ENCODE measurements at places on chromosomes 7 and 10.

DNA sequence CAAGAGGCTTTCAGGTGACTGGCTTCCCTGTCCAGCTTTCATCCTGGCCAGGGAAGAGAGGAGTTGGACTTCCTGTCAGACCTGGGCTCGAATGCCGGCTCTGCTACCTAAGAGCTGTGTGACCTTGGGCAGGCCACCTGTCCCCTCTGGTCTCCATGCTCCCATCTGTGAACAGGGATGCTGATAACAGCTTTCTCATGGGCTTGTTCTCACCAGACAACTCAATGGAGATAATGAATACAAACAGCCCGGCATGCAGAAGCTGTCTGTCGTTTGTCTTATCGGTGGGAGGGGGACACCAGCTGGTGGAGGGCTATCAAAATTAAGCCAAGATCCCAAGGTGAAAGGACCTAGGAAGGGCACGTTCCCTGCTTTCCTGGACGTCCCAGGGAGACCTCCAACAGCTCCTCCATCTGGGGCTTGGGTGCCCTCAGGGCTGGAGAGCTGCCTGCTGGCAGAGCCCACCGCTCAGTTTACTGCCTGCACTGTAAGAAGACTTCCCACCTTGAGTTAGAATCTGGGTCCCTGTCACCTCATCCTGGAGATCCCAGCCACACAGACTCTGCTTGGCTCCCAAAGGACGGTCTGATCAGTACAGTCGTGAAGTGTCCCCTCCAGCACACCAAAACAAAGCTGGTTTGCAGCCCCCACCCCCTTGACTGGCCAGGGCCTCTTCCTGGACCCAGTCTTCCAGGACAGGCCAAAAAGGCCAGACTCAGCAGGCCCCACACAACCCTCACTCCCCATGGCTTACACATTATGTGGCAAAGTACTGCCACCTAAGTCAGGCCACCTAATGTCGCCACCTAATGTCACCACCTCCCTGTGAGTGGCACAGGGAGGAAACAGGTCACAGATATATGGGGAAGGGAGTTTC, 40.9 kb downstream of the PPIF start:
- no peak for DNase-seq

GRCh38 chr7:84040355-84040754, 154.2 kb downstream of the SEMA3A start:
- DNase-seq, result no peak

DNA sequence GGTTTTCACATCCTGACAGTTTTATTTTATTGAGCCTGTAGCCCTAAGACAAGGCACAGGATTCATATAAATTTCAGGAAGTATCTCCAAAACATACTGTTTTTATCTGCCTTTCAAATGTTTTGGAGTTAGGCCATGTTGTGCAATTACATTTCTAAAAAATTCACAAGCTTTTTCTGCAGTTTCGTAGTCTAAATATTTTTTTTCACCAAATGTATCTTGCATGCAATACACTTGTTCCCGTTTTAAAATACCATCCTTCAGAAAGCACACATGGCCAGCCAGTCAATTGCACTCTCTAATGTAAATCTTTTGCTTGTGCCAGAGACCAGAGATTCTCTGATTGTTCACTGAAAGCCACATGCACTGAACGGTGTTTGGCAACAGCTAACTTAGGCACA, 161.5 kb upstream of the PRKCQ start:
- no peak for DNase-seq

DNA sequence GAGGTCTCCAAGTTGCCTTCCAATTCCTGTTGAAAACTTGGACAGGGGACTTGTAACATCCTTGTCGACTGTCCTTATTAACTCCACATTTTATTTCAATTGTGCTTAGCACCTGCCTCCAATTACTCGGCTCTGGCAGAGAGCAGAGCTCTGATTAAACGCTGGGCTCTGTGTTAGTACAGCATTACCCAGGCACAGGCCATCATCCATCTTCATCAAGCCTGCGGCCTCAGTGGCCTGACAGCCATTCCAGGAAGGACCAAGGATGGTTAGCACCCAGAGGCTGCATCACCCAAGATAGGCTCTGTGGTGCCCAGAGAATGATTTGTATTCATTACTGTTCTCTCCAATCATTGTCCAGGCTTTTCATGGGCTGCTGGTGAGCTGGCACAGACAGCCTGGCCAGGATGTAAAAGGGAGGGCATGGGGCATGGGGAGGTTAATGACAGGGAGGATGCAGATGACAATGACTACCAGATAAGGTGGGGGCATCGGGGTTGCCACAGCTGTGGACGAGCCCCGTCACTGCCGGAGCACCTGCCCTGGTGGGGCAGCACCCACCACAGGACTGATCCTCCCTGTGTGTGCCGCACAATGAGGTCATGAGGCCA, 123.3 kb downstream of the PTPN20 start:
- DNase-seq, result no peak

GRCh38 chr7:129896568-129897382, 56.0 kb downstream of the UBE2H start:
- DNase-seq, result no peak

DNA sequence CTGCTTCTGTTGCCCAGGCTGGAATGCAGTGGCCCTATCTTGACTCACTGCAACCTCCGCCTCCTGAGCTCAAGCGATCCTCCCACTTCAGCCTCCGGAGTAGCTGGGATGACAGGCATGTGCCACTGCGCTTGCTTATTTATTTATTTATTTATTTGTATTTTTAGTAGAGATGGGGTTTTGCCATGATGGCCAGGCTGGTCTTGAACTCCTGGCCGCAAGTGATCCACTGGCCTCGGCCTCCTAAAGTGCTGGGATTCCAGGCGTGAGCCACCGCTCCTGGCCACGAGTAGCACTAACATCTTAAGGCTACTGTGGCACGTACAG, 70.9 kb downstream of the CARD11 start:
- no peak for DNase-seq

DNA sequence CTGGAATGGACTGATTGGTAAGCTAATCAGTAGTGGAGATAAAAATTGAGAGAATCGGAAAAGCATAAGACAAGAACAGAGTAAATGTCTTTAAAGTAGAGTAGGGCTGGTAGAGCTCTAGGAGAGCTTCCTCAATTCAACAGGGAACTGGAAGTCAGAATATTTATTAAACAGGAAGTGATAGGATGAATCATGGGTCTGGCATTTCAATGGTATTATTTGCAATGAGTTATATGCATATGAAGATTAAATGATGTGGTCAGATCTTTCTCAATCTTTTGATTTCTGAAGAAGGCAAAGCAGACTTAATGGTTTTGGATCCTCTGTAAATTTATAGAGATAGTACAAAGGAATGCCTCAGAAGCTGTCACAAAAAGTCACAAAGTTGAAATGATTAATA, 349.0 kb downstream of the HPSE2 start:
- DNase-seq, result no peak

DNA sequence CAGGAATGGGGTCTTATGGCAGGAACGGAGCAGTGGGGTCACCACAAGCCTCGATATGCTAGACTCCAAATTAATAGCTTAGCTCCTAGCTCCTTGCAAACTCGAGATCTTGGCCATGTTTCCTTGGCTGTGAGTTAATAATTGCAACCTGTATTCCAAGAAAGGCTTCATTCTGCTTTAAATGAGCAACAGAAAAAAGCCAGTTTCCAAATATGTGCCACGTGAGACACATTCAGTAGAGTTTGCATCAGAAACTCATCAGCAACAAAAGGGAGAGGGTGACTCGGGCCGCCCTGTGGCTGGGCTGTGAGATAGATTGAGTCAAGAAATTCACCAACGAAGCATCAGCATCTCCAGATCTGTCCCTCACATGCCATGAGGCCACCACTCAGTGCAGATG, 112.0 kb downstream of the NPTX2 start:
- no peak for DNase-seq

GRCh38 chr7:71286336-71286735, 154.4 kb downstream of the GALNT17 start:
- DNase-seq, result no peak

DNA sequence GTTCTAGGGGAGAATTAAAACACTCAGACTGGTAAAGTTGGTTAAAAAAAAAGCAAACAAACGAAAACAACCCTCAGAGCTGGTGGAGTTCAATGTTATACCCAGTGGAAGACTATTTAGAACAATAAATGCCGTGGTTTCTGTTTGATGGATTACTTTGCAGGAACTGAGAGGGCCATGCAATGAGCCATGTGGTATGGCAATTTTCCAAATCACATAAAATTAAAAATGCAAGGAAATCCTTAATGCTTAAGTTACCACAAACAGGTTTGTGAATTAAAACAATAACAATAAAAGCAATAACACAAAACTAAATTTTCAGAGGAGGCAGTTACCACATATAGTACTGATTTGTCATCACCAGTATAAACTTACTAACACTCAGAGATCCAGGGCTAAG, 96.9 kb downstream of the RTKN2 start:
- DNase-seq, result no peak

DNA sequence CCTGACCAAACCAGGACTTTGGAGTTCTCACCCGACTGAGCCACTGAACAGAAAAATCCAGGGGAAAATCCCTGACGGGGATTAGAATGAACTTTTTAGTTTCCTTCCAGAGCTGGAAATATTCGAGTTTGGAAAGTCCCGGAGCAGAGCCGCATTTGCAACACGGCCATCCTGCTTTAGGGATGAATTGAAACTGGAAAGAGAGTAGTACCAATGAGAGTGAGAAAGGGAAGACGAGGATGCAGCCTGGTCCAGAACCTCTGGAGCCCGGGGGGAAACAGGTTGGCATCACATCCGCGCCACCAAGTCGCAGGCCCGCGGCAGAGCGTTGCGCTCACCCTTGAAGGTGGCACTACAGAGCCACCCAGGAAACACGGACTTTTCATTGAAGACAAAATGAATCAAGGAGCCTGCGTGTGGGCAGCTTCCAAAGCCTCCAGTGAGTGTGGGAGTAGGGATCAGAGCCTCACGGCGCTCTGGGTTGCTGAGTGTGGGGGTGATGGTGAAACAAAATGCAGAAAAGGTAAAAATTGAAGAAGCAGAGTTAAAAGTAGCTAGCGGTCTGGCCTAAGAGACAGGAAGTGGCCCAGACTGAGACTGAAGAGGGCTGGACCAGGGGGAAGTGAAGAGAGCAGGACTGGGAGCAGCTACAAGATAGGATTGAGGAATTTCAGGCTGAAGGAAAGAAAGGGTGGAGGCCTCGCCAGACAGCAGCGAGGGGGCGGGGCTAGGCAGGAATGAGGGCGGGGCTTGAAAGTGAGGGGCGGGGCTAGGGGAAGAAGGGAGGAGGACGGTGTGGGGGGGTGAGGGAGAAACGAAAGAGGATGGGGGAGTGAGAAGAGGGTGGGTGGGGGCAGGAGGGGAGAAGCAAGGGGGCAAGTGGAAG, 1.8 kb downstream of the SMURF1 start:
- DNase-seq, result peak; percentile 19

GRCh38 chr10:52752801-52753445, 19.7 kb downstream of the MBL2 start:
- no peak for DNase-seq

GRCh38 chr7:150994838-150995510, 4.2 kb downstream of the NOS3 start:
- no peak for DNase-seq

DNA sequence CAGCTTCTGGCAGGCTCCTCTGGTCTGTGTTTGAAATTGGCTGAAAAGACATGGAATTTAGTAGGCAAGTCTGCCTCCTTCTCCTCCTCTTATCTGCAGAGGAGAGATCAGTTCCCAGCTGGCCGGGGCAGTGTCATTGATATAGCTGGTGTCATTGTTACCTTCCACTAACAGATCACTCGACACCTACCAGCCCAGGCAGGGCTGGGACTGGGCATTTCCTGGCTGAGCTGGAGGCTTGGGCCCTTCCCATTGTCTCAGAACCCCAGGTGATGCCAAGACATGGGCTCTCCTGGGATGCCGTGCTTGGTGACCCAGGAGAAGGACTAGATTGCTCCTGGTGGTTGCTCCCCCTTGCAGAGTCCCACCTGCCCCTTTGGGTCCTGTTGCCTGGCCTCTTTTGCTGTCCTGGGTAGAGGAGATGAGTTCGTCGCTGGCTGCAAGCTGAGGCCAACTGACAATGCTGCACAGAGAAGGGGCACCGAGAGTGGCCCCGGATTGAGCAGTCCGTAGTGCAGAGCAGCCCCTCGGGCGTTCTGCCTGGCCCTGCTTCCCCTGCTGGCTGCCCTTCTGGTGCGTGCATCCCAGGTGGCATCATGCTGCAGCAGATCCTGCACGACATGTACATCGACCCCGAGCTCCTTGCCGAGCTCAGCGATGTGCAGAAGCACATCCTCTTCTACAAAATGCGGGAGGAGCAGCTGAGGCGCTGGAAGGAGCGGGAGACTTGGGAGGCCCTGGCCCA, at the start of gene SH2D4B:
TSS of gene SH2D4B (plus strand) at position 167 of the 745 bp plus-strand sequence. CDS start at position 597, 430 bp downstream.
- DNase-seq, result no peak

DNA sequence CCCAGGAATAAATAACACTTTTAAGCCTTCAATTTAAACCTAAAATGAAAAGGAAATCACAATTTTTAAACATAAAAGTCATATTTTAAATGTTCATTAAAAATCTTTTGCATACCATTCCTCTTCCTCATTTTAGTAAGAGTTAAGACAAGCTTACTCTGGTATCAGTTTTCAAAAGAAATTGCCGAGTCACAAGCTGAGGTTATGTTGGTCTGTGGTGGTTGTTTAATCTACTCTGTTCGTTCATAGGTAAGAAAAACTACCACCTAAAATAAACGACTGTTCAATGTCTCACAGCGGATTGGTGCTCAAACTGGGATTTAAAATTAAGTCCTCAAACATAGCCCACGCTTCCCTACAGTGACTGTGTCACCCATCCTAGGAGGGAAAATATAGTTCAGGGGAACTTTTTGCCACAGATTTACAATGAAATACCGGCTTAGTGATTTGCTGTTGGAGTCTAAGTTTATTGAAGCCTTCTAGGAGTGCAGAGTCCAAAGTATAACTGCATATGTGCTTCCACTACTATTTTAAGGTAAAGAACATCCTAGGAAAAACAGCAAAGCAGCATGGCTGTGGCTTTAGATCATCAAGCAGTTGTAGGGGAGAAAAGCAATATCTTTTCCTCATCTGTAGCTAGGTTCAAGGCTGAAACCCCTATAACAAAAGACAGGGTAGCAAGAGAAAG, 61.1 kb downstream of the GNAT3 start:
- DNase-seq, result no peak

GRCh38 chr10:9158675-9159074, 1104.2 kb downstream of the GATA3 start:
- DNase-seq, result no peak

DNA sequence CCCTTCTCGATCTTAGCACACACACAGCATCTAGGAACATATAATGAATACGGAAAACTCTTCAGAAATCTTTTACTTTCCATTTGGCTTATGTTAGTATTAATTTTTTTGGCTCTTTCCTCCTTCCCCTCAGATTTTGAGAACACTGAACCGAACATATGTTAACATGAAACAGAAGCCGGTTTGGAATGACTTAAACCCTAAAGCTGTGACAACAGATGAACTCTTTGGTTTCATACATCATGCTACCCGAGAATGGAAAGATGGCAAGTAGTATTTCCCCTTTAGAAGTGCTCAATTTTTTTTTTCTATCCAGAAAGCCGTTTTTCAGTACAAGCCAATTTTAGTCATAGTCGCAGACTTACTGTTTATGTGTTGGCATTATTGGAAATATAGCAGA, 164.7 kb downstream of the DNAH11 start:
- no peak for DNase-seq

GRCh38 chr7:73999664-74000435, 28.1 kb upstream of the ELN start:
- no peak for DNase-seq

- peak; percentile 8 for DNase-seq
Observed at GRCh38 chr7:139915864-139916716, 87.0 kb downstream of the TBXAS1 start.

GRCh38 chr10:125562737-125563136, 120.2 kb downstream of the TEX36 start:
- no peak for DNase-seq

- no peak for DNase-seq
Observed at GRCh38 chr7:6379886-6380285, 67.9 kb downstream of the DAGLB start.

Measured in memory B cell (primary cell).